Activated CD4-positive, alpha-beta memory T cell treated with anti-CD3 and anti-CD28 coated beads for 36 hours (primary cell): ENCODE measurements at places on chromosomes 6 and 20. TPM values are rescaled to one million over a fixed set of nuclear protein-coding genes. Genes with fewer than 3 reads are reported as not detected.

Gene MUC21
- not detected for total RNA-seq

Gene ENPP4
- total RNA-seq: 8.5 TPM

Gene ERVFRD-1
- not detected for total RNA-seq

- DNase-seq: no peak
Observed at GRCh38 chr20:41609474-41609873, 8.7 kb downstream of the CHD6 start.

Gene COL11A2
- total RNA-seq: 1.0 TPM

DNA sequence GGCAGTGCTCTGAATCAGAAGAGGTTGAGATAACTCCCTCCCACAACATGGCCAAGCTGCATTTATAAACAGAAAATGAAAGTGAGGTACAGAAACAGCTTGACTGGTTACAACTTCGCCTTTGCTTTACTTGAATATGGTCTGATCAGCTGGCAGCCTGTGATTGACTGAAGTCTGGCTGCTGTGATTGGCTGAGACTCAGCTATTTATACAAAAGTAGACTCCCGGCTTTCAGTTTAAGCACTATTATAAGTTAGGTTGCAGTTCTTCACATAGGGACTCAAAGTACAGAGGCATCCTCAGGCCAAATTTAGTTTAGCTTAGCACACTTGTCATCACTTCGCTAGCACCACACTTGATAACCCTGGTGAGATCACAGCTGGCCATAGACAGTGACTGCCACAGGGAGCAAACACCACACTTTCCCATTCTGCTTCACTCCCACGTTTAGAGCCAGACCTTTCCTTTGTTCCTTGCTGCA is 362.6 kb downstream of the EPM2A start:
- DNase-seq: peak; percentile 32

Gene C20orf141
- total RNA-seq: not detected

DNA sequence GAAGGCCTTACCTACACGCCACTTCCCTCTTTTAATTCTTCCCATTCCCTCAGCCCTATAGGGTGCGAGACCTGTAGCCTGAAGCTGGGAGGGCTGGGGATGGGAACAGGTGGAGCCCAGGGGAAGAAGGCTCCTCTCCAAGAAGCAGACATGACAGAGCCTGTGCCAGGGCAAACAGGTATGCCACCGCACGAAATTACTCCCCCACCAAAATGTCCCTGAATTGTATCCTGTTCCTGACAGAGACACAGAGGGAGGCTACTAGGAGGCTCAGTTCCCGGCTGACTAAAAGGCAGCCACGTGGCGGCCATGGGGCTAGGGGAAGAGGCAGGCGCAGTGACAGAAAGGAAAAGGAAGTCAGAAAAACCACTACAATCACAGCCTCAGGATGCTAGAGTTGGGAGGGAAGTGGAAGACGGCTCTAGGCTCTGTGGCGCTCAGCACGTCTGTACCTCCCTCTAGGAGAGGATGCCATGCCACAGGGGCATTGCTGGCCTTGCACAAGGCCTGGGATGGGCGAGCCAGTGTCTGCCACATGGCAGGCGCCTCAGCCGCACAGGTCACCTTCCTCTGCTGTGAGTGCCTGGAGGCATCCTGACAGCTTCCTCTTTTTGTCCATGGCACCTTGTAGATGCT is 27.7 kb downstream of the TFEB start:
- peak; percentile 60 for DNase-seq

Gene MTFR2
- 24.2 TPM for total RNA-seq

Gene NOX3
- total RNA-seq: not detected

DNA sequence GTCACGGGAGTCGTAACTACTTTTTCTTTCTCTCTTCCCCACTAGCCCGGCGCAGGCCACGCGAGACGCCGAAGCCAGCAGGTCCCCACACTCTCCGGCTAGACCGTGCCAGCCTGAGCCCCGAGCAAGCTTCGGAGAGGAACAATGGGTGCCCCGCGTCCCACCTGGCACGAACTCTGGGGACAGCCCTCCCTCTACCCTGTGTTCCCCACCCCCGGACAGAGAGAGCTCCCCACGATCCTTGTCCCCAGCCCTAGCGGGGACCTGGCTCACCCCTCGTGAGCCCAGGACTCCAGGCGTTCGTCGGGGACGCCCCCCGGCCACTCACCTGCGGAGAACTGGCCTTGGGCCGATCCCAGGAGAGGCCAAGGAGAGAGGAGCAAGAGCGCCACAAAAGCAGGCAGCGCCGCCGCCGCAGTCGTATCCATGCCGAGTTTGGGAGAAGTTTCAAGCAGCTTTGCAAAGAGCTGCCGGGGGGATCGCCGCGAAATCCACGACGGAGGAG is 416 bp downstream of the PTPRK start:
- peak; percentile 48 for DNase-seq

DNA sequence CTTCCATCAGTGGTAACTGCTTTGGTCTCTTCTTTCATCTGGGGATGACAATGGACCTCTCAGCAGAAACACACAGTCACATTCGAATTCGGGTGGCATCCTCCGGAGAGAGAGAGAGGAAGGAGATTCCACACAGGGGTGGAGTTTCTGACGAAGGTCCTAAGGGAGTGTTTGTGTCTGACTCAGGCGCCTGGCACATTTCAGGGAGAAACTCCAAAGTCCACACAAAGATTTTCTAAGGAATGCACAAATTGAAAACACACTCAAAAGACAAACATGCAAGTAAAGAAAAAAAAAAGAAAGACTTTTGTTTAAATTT is 6.1 kb downstream of the EDN1 start:
- DNase-seq: no peak

Gene LST1
- 16.9 TPM for total RNA-seq

DNA sequence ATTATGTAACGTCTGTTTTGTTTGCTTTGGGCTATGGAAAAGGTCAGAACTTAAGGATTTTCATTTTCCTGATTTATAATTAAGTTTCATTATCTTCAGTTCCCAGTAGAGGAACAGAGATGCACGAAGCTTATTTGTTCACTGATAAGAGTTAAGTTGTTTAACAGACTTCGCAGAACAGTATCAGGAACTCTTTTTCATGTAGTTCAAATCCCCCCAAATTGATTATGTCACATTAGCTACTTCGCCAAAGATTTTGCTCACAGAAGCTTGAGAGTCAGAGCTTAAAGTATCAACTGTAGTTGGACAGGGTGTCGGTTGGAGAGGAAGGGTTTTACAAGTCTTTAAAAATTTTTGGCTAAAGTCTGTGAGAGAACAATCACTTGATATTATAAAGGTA is 43.4 kb downstream of the ZHX3 start:
- DNase-seq: no peak

GRCh38 chr6:83884523-83884922 is 25.0 kb downstream of the CYB5R4 start:
- DNase-seq: no peak

DNA sequence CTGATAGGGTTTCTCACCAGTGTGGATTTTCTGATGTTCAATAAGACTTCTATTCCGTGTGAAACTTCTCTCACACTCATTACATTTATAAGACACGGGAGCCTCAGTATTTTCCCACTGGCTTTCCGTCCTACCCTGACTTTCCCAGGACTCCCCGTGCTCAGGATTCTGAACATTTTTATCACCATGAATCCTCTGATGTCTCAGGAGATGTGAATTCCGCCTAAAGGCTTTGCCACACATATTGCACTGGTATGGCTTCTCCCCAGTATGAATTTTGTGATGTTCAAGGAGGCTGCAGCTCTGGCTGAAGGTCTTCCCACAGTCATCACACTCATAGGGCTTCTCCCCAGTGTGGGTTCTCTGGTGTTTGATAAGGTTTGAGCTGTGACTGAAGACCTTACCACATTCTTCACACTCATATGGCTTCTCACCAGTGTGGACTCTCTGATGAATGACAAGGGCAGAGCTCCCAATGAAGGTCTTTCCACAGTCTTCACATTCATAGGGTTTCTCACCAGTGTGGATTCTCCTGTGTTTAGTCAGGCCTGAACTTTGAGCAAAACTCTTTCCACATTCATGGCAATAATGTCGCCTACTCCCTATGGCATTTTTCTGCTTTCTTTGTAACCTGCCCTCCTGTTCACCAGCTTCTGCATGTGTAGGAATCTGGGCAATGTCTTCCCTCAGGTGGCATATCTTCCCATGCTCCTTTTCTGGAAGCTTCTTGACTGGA is 6.7 kb downstream of the ZKSCAN4 start:
- DNase-seq: no peak

- no peak for DNase-seq
Observed at GRCh38 chr6:111477481-111477938, 5.5 kb downstream of the REV3L start.

DNA sequence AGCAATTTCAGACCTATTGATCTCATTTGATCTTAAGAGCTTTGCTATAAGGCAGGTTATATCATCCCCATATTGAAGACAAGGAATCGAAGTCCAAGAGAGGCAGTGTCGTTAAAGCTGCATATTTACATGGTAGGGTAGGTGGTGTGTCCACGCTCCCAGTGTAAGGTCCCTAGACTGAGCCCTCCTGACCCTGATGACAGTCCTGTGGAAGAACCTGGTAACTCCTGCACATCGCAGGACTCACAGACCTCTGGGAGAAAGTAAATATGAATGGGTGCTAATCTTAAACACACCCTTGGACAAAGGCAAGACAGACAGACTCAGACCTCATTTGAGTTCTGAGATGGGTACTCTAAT is 602 bp upstream of the HLA-DPB1 start:
- no peak for DNase-seq

DNA sequence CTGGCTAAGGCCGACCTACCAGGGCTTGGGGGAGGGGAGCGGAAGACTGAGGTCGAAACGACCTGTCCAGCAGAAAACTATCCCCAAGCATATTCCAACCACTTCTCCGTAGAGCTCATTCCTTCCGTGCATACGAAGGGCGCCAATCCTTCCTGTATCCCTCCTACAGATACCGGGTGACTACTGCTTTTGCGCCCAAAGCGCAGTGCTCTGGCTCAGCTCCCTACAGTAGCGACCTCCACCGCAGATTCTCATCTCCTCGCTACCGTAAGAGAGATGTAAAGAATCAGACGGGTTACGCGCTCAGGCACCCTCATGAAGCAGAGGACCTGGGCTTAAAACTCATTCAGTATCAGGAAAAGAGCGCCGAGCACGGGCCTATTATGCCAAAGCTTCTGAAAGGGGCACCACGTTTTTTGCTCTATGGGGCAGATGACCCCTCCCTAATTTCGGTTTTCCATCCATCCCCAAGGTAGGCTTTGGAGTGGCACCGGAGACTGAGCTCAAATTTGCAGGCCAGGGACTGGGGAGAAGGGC is 563 bp upstream of the NNAT start:
- no peak for DNase-seq

DNA sequence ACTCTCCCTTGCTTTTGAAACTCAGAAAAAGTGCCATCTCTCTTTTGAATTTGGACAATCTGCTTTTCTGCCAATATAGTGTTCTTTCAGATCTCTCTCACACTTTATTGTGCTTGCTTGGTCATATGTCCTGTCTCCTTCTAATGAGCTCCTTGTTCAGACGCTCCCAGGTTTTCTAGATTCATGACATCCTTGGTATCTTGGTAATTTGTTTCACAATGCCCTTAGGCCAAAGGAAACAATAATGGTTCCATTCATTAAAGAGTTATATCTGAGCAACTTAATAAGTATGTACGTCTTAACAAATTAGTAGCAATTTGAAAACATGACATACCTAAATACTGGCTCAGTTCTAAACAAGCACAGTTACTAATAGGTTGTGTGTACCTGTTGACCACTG is 293.4 kb upstream of the SPTLC3 start:
- no peak for DNase-seq

Gene RSPO3
- not detected for total RNA-seq

Gene VWA7
- total RNA-seq: 2.0 TPM

DNA sequence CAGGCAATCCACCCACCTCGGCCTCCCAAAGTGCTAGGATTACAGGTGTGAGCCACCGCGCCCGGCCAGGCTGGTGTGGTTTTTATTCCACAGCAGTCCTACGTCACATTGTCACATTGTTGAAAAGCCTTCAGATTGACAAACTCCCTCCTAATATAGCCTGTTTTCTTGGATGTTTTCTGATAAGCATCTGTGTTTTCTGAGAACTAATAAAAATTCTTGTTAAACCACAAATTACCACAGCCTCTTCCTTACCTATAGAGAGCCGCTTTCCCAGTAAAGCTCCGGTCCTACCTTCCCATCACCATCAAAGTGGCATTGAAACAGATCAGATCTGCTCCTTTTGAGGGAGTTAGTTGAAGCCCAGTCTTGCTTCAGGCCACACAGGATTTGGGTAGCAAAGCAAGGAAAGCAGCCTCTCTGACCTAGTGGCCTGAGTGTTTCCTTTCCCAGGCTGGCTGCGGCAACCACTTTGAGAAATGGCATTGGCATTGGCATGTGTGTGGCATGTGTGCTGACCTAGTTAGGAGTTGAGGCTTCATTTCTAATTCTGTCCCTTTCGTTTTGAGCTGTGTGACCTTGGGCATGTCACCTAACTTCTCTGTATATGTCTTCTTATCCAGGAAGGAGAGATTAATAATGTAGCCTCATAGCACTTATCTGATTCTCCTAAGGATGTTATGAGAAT is 1.7 kb upstream of the PKIG start:
- peak; percentile 20 for DNase-seq

DNA sequence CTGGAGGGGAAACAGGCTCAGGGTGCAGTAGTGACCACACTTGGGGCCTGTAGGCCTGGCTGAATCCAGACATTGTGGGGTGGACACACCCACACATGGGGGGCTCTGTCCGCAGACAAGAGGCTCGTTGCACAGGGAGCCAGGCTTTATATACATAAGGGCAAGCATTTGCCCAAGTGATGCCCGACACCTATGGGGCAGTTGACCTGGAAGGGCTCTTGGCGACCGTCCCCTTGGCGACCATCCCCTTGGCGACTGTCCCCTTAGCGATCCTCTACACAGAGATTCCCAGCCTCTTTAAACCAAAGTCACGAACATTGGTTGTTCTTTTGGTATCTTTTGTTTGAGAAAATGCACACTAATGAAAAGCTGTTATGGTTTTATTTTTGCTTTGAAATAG is 2.7 kb downstream of the TOX2 start:
- DNase-seq: no peak

GRCh38 chr6:109347779-109348178 is 34.5 kb downstream of the CD164 start:
- no peak for DNase-seq

DNA sequence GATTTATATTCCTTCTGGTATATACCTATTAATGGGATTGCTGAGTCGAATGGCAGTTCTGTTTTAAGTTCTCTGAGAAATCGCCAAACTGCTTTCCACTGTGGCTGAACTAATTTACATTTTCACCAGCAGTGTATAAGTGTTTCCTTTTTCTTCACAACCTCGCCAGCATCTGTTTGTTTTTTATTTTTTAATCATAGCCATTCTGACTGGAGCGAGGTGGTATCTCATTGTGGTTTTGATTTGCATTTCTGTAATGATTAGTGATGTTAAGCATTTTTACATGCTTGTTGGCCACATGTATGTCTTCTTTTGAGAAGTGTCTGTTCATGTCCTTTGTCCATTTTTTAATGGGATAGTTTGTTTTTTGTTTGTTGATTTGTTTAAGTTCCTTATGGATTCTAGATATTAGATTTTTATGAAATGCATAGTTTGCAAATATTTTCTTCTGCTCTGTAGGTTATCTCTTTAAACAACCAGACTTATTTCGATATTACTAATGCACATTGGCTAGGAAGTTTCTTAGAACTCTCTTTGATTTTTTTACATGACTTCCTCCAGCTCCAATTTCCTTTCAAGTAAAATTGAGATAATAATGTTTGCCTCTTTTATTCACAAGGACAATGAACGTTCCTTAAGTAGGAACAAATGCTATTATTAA is 12.2 kb upstream of the VNN1 start:
- DNase-seq: no peak

Gene HACE1
- 15.0 TPM for total RNA-seq
